ENCODE measurements at places on chromosomes 3 and 15.

DNA sequence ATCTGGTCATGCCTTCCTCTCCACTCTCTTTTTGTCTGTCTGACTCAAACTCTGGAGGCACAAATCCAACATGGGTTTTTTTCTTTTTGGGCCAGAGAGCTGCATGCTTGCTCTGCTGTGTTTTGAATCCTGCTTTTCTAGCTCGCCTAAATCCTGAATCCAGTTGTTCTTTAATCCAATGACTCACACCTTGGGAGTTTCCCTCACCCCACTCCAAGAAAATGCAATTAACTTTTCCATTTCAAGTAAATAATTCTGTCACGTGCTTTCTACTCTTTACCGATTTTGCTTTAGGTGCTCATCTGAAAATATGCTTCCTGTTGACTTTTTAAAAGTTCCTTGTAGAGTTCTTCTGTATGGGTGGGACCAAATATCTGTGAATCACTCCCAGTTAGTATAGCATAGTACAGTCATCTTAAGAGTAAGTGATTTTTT is 47.6 kb downstream of the SLMAP start:
- DNase-seq: peak; percentile 96

DNA sequence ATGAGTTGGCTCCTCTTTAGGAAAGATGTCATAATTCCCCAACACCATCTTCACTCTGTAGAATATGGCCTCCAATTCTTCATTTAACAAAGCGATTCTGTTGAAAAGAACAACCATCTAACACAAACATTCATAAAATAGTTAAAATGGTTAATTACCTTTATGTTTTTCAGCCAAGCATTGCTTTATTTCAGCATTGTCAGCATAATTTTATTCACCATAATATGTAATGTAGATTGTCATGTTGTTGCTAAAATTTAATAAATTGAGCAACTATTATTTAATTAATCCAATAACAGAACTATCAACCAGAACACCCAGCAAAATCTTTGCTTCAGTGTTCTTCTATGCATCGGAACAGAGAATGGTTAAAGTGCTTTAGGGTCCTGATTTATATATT is 46.2 kb upstream of the EPHA3 start:
- no peak for DNase-seq

DNA sequence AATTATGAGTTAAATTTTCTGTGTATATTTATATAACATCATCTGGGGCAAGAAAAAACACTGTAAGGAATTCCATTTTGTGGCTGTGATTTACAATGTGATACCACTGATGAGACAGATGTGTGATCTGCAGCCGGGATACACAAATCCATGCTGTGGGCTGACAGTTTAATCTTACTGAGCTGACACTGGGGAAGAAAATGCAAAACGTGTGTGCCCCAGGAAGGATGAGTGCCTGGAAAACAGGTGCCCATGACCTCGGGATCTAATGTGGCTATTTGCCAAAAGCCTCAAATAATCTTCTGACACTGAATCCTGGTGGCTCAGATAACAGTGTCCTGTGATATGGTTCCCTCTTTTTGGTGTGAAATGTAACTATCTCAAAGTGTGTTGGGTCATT is 10.5 kb downstream of the MYRIP start:
- no peak for DNase-seq

- DNase-seq: peak; percentile 56
Measured at GRCh38 chr3:177832880-177833279, 635.6 kb upstream of the TBL1XR1 start.

GRCh38 chr15:66917904-66918448 is 147.4 kb upstream of the SMAD3 start:
- DNase-seq: no peak

DNA sequence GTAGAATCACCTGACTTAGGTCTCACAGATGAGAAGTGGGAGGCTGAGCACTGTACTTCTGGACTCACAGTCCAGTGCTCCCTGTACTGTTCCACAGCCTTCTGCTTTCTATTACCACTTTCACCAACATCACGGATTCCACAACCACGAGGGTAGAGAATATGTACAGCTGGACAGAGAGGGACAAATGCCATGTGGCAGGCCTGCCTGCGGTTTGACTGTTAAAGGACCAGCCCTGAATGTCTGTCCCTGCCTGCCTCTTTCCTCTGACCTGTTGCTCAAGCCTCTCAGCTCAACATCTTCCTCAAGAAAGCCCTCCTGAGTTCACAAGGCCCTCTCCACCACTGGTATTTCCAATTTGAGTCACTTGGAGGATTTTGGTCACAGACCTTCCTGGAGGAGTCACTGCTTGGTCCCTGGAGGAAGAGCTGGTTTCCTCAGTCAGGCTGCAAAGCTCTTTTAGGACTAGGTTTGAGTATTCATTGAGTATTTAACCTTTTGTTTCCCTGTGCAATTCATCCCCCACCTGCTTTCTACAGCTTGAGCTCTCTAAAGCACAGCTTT is 49.1 kb downstream of the RAB11A start:
- no peak for DNase-seq

- DNase-seq: peak; percentile 6
Measured at GRCh38 chr15:35496585-35496984, 49.4 kb downstream of the DPH6 start.

DNA sequence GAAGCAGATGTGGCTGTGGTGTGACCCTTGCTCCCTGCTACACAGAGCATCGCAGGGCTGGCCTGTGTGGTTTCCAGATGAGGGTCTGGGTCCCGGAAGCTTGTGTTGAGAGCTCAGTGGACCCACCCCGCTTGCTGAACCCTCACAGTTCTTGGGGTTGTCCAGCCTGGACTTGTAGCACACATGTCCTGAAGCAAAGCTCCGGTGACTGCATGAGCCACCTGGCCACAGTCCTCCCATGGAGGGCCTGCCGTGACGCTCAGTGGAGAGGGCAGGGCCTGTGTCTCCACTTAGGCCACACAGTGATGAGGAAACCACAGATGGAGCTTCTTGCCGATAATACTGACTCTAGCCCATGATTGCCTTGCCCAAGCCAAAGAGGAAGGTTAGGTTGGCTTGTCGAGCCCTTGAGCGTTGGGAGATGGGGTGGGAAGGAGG is 62.6 kb downstream of the RGMA start:
- no peak for DNase-seq

DNA sequence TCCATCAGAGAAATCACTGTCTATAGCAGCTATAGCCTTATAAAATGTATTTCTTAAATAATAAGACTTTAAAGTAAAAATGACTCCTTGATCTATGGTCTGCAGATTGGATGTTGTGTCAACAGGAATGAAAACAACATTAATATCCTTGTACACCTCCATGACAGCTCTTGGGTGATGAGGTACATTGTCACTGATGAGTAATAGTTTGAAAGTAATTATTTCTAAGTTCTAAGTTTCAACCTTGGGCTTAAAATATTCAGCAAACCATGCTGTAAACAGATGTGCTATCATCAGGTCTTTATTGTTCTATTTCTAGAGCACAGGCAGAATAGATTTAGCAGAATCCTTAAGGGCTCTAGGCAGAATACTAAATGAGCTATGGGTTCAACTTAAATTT is 568.2 kb upstream of the BCHE start:
- DNase-seq: peak; percentile 1

- DNase-seq: peak; percentile 10
Measured at GRCh38 chr3:10941972-10942371, 50.6 kb upstream of the SLC6A1 start.

DNA sequence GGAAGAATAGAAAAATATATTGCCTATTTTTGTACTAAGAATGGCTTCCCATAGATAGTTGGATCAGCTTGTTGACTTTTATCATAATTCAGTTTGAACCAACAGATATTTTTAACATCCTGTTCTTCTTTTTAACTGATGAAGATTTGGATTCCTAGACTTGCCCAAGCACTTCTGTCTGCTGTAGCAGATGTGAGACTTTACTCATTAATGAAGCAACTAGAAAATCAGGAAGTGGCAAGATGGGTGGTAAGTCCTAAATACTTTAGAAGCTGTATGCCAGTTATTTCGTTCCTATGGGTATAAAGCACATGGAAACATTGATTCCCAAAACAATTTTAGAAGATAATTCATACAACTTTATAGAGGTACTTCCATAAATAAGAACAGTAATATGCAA is 8.4 kb downstream of the PIGB start:
- DNase-seq: no peak

DNA sequence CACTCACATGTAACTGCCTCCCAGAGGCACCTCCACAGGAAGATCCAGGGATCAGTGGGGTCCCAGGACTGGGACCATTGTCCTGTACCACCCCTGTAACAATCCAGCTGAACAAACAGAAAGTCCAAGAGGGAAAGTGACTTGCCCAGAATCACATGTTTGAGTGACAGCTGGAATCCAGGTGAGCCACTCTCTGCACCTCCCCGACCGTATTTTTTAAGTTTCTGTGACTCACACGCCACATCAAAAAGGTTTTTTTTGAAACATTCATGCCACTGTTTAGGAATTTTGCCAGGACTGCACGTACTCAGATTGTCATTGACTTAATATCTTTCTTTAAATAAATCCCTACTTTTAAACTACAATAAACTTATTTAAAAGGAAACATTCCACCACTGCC is 9.8 kb upstream of the SLC6A1 start:
- DNase-seq: no peak

- no peak for DNase-seq
Measured at GRCh38 chr3:177145381-177145780, 51.9 kb downstream of the TBL1XR1 start.

- no peak for DNase-seq
Measured at GRCh38 chr3:66326340-66326739, 105.5 kb downstream of the SLC25A26 start.

DNA sequence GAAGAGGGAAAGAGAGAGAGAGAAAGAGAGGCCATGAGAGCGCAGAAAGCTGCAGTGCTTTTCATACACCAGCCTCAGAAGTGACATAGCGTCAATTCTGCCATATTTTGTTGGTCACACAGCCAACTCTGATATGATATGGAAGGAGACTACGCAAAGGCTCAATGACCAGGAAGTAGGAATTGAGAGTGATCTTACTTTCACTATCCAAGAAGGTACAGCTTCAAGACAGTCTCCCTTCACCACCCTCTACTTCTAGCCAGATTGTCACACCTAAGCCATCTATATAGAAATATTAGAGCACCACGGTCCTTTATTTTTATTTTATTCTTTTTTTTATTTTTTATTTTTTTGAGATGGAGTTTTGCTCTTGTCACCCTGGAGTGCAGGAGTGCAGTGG is 21.1 kb downstream of the PARP15 start:
- no peak for DNase-seq

DNA sequence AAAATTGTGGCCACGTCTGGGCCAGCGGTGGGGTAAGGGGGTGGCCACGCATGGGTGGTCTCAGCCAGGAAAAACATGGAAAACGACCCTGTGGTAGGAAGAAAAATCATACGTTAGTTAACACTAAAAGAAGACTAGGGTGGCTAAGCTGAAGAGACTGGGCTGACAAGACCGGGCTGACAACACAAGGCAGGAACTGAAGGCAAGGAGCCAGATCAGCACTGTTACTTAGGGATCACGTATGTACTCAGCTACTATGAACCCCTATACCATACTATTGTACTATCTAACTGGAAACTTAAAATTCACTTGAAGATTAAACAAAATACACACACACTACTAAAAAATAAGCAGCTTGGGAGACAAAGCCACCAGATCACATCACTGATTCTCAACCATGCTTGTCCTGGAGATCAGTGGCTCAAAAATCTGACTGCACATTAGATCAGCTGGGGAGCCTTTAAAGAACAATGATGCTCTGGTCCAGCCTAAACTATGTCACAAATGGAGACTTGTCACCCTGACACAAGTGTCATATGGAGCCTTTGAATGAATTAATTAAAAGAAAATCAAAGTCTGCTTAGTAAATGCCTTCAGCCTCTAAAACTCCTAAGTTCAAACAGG is 442.2 kb downstream of the SHQ1 start:
- DNase-seq: peak; percentile 31

DNA sequence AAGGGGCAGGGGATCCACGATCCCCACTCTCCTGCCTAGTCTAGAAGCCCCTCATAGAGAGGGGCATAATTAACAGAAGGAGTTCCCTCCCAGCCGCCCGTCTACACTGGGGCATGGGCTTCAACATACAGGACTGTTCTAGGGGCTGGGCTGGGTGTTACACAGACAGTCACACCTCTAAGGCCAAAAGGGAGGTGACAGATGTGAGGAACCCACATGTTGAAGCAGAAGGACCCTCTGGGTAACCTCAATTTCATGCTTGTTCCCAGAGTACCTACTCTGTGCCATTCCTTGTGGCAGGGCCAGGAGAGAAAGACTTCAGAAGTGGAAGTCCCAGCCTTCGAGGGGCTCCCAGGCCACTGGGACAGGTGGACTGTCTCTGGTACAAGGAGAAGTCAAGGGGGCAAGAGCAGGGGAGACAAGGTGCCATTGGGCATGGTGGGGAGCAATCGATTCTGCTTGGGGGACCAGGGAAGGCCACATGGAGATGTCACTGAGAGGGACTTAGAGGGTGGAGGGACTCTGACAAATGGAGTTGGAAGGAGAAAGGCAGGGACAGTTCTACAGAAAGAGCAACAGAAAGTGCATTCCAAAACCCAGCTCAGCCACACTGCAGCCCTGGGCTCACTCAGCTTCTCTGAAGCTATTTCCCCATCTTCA is 71.3 kb downstream of the CPN2 start:
- DNase-seq: no peak

DNA sequence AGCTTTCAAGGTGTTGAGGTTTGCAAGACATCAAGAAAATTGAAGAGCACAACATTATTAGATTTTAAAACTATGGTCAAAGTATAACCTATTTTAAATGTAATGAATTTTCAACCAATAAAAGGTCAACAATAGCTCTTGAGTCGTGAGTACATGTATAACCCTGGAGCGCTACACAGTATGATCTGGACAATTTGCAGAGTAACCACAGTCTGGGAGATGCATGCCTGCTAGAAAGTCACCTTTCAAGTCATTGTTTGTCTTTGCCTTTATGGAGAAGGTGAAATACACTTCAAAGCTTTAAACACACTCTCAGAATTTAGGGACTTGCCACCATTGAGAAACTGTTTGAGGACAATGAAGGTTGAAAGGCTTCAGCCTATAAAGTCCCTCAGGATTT is 112.6 kb upstream of the ALCAM start:
- no peak for DNase-seq
